Neural progenitor cell (in vitro differentiated cells): ENCODE measurements at places on chromosomes 2 and 18.

- DNase-seq: no peak
These were observed 31.6 kb downstream of the CYP26B1 start for GRCh38 chr2:72116081-72116533.

DNA sequence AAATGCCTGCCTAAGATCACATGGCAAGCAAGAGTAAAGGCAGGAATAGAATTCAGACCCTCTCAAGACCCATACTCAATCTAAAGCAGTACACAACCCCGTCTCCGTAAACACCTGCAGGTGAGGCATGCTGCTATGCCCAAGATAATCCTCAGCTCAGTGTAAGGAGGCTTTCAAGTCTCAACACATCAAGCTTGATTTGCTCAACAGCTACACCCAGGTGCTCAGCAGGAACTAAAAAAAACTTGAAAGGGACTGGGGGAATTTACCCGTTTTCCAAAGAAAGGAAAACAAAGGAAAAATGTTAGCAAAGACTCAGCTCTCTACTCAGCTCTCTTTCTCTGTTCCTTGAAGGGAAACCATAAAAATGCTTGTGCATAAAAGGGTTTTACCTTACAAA is 301.8 kb downstream of the C1D start:
- peak; percentile 10 for DNase-seq

GRCh38 chr2:205885492-205886099 is 200.4 kb downstream of the INO80D start:
- DNase-seq: peak; percentile 92

DNA sequence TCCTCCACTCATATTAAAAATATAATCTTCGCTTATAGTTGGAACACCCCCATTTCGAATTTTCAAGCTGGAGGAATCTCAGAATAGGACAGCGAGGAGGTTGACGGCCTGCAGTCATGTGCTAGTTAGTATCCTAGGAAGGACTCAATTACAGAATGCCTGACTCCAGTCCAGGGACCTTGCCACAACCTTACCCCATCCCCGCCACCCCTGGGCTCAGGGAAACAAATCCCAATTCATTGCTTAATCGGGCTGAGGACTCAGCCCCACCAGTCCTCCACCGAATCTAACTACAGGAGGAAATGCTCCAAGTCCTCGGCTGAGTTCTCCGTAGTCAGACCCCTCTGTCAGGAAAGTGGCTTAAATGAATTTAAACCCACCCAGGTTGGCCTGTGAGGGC is 31.7 kb upstream of the ZBTB7C start:
- DNase-seq: no peak

- no peak for DNase-seq
These were observed 112.2 kb downstream of the ALPK2 start for GRCh38 chr18:58516514-58517285.

GRCh38 chr2:63488118-63488713 is 100.1 kb downstream of the WDPCP start:
- DNase-seq: peak; percentile 42

GRCh38 chr2:112160283-112161250 is 22.4 kb downstream of the FBLN7 start:
- no peak for DNase-seq

DNA sequence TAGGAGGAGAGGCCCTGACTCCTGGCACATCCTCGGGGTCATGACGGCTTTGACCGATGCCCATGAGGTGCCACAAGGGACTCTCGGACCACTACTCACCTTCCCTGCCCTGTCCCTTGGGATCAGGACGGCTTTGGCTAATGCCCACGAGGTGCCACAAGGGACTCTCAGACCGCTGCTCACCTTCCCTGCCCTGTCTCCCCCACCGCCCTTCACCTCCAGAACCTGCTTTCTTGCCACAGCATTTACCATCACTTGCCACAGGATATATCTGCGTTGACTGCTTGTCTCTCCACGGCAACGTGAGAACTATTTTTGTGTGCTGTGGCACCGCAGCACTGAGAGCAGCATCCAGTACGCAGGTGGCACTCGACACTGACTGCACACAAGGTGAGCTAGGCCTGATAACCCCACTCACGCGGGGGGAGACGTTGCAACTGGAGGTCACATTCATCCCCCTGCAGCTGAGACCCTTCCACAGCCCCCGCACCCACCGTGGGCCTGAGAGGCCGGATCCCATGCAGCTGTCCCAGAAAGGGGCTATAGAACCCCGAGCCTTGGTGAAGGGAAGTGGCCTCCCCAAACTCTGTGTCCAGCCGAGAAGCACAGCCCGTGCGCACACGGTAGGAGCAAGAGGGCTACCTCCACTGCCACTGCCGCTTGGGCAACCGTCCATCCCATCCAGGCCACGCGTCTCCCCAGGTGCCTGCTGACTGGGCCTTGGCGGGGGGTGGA is 47.5 kb downstream of the ANO7 start:
- DNase-seq: no peak

DNA sequence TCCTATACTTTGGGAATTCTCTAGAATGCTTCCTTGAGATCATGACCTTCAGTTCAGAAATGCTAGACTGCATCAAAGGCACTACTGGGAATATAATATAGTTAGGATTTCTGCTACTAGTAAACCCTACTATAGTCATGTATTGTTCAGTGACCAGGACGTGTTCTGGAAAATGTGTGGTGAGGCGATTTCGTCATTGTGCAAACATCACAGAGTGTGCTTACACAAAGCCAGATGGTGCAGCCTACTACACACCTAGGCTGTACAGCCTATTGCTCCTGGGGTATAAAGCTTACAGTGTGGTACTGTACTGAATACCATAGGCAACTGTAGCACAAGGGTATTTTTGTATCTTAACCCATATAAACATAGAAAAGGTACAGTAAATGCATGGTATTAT is 13.0 kb downstream of the CXCR4 start:
- DNase-seq: no peak

DNA sequence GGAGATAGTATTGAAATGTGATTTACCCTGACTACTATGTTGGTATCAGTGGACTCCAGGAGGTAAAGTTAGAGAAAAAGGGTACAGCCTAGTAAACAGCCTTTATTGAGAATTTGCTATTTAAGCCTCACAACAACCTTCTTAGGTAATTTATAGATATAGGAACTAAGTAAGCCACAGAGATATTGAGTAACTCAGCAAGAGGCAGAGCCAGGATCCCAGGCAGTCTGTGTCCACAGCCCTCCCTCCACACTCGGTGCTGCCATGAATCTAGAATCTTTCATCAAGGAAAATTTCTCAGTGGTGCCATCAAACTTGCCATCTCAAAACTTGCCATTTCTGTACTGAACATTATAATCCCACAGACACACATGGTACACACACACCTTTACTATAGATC is 170.9 kb downstream of the CAPN13 start:
- DNase-seq: no peak

GRCh38 chr2:170425281-170425751 is 247.4 kb downstream of the MYO3B start:
- no peak for DNase-seq

DNA sequence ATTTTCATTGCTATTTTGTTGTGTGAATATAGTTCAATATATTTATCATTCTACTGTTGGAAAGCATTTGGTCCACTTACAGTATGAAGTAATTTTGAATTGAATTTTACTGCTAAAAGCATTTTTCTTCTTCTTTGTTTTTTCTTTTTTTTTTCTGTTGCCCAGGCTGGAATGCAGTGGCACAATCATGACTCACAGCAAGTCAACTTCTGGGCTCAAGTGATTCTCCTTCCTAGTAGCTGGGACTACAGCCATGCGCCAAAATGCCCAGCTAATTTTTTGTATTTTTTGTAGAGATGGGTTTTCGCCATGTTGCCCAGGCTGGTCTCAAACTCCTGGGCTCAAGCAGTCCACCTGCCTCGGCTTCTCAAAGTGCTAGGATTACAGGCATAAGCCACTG is 2.4 kb upstream of the ETAA1 start:
- no peak for DNase-seq

- no peak for DNase-seq
These were observed 493.7 kb upstream of the TNP1 start for GRCh38 chr2:217353591-217353990.

DNA sequence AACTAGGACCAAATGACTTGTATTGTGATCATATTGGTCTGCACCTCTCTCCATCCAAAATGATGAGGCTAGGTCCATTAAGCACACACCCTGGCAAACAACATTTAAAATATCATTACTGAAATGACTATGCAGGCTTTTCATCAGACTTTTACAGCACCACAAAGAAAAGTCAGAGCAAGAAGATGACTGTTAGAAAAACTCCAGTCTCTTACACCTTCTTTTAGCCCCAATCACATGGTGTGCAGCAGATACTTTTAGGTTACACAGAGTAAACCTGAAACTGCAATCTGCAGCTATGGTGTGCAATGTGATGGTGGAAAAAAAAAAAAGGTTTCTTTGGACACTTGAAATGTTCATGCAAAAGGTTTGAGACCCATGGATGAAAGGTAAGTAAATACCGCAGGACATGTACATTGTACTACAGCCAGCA is 5.4 kb upstream of the POLI start:
- DNase-seq: no peak

DNA sequence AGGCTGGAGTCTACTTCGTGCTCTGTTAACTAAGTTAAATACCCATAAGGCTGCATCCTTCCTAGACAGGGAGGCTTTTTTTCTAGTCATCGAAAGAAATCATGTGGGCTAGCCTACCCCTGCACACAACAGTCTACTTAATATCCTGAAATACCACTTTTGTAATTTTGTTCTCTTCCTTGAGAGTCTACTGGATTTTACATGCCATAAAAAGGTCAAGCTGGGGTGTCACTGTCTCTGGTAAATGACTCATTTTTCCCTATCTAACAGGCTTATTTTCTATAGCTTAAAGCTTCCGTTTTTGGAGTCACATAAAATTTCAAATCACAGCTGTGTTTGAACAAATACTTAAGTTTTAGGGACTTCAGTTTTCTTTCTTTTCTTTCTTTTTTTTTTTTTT is 10.7 kb upstream of the STAM2 start:
- DNase-seq: no peak

DNA sequence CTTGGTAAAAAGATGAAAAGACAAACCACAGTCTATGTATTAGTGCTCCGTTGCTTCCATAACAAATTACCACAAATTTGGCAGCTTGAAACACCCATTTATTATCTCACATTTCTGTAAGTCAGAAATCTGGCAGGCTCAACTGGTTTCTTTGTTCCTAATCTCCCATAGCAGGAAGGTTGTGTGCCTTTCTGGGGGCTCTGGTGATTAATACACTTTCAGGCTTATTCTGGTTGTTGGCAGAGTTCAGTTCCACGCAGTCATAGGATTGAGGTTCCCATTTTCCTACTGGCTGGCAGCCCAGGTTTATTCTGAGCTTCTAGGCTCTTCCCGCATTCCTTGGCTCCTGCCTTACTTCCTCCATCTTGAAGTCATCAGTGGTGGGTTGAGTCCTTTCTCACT is 189.3 kb downstream of the ANAPC1 start:
- no peak for DNase-seq

- DNase-seq: no peak
These were observed 55.2 kb downstream of the ANKMY1 start for GRCh38 chr2:240502430-240503121.

DNA sequence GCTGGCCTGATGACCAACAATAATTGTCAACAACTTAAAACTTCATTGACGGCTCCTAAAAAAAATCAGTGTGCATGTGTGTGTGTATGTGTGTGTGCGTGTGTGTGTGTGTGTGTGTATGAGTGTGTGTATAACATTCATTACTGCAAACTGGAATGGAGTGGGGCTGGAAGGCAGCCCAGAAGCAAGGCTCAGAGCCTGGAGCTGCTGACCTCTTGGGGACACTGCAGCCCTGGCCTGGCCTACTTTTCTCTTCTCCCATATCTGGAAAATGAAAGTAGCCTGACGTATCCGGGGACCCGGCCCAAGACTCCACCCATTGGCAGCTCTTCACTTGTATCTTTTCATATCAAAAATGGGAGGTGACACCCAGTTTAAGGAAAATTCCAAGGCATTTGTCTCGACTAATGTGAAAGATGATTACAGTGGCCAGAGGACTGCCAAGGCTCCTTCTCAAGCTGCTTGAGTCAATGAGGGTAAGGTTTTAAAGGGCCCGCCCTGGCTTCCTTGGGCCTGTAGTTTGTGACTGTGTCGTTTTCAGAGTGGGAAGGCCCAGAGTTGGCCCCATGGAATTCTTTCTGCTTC is 72.4 kb upstream of the IL1R1 start:
- DNase-seq: no peak

DNA sequence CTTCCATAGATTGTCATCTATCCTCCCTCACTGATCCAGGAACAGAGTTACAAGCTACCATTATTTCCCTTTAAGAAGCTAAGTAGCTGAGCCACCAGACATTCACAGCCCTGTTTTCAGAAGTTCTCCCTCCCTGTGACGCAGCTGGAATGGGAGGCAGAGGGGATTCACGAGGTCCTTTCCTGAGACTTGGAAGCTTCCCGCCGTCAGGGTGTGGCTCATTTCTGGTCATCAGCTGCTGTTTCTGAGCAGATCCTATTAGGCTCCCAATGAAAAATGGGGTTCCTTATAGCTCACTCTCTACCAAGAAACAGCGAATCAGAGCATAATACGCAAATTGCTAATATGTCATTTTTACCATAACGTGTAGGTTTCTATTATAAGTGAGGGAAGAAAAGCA is 559.3 kb upstream of the ID2 start:
- DNase-seq: no peak

DNA sequence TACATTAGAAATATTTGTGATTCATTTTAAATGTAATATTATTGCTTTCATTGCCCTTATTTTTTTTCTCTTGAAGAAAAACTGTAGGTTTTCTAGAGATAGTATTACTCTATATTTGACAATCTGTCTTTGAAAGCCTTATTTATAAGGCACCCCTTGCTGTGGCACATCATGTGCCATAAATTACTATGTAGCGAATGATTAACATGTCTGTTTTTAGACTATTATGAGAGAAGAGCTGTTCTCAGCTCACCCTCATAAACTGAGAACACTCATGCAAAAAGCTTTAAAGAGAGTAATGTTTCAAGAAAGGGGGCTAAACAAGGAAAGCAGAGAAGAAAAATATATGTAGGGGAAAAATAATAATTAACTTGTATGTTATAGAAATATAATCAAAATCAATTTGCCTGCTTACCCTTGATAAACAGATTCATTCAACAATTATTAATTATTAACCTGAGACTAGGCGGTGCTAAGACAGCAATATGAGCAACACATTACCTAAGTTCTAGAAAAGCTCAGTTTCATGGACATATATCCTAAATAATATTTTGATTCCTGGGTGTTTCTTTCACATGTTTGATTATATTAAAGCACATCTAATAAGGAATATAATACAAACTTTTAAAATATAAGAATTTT is 69.0 kb downstream of the RAB3GAP1 start:
- no peak for DNase-seq
